ENCODE measurements at places on chromosomes 11 and 22.

DNA sequence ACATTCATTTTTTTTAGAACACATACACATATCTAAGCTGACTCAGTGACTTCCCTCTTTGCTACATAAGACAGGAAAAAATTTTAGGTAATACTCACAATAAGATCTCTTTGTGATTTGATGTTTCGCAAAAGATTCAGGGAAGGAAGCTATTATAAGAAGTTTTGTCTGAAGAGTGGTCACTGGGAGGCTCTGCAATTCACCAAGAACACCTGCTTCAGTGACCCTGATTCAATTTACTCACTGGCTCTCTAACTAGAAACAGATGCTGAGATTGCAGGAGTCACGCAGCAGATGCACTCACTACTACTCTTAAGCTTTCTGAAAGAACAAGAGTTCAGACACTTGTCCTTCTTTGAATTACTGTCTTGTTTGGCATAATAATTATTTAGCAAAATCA, 193.6 kb upstream of the DDI1 start:
- DNase-seq = no peak

GRCh38 chr11:102171101-102171500, 60.9 kb downstream of the YAP1 start:
- no peak for DNase-seq

DNA sequence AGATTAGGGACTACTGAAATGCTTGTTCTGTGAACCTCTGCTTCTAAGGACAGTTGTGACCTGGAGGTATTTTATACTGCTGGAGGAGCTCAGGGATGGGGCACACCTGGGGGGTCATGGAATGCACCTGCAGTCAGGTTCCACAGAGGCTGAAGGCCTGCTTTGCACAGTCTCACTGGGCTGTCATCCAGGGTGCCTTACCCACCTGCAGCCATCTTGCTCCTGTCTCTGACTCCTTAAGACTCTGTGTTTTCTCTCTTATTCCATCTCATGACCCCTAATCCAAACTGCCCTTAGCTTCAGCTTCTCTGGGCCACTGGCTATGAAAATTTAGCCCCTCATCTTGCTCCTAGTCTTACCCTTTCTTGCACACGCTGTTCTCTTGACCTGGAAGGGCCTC, 127.0 kb upstream of the SNX19 start:
- DNase-seq = no peak

DNA sequence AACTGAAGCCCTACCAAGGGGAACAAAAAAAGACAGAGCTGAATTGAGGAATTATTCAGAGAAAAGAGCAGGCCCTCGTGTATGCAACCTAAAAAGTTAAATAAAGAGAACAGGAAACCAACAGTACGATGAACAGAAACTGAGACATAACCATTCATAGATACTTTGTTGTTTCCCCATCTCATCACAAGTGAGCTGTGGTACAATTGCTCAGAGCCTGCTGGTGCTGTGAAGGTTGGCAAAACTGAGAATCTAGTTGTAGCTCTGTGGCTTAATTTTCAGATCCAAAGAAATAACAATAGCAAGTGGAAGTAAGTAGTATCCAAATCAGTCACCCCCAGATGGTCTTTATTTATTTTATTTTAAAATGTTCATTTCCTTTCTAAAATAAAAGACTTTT, 37.7 kb upstream of the BLID start:
- no peak for DNase-seq

DNA sequence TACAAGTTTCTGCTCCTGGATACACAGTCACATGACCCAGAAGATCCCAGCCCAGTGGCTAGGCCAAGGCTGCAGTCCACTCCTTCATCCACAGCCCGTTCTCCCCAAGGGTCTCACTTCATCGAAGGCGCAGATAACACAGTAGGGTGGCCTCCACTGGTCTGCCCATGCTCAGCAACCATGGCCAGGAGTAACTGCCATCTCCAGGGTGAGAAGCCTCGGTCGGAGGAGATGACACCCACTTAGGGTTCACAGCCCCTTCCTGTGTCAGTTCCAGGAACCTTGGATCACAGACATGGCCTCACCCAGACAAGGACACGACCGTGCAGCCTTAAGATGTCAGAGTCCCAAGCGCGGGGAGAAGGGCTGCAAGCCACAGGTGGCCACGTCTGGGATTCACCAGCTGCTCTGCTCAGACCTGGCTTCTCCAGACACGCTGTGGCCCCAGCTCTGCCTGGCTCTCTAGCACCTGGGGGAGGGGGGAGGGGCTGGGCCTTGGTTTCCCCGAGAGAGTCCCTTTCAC, 2.6 kb downstream of the BET1L start:
- no peak for DNase-seq

- no peak for DNase-seq
These were observed 92.5 kb upstream of the LDLRAD3 start for GRCh38 chr11:35851342-35851741.

DNA sequence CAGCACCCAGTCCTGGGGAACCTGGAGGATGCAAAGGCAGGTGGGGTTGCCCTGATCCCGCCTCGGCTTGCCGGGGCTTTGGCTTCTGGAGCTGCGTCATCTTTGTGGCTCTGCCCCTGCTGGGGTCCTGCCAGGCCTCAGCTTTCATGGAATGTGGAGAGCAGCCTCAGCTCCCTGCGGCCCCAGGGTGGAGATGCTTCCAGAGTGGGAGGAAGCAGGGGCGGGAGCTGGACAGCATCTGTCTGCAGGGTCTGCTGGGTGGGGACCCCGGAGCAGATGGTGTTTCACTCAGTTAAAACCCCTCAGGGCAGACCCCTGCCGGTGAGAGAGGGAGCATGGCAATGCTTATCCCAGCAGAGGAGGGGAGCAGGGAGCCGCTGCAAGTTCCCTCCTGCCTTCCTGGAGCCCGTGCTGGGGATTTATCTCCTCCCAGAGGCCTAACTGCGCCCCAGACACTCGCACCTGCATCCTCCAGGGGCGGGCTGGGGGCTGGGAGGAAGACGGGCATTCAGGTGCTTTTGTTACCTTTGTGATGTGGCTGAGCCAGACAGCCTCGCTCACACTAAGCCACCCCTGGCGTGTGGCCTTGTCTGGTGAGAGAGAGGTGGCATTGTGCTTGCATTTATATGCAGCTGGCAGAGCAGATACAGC, 15.7 kb downstream of the GRIK4 start:
- no peak for DNase-seq

GRCh38 chr11:1118755-1119603, 38.8 kb upstream of the MUC5AC start:
- DNase-seq = no peak

DNA sequence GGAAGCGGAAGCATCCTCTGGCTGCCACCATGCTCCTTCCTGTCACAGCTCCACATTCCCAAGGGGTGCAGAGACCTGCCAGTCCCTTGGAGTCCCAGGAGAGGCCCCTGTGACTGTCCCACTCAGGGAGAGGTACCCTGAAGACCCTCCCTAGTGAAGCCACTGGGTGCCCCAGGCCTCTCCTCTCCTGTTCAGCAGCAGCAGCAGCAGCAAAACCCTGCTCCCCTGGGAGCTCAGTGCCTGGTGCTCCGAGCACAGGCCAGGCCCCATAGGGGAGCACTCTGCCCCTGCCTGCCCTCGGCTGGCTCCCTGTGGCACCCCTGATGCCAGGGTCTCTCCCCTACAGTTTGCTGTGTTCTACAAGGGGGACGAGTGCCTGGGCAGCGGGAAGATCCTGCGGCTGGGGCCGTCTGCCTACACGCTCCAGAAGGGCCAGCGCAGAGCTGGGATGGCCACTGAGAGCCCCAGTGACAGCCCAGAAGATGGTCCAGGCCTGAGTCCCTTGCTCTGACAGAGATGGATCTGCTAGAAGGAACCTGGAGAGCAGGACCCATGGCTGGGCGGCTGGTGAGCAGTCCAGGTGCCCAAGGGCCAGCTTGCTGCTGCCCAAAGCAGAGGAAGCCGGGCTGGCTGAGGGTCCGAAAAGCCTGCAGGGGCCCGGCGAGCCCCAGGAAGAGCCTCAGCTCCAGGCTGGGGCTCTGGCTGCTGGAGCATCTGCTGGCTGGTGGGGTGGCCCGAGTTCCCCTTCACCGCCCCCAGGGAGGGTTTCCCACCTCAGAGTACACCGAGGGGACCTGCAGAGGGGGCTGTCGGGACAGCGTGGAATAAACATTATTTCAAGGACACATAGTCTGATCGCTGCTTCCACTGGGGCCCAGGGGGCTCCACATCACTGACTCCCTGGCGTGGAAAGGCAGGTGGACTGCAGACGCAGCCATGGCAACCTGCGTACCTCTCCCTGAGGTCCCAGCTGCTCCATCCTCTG, 21.3 kb downstream of the TRMU start:
- no peak for DNase-seq

- peak; percentile 63 for DNase-seq
These were observed 25.0 kb upstream of the TMPRSS4 start for GRCh38 chr11:118051611-118052461.

DNA sequence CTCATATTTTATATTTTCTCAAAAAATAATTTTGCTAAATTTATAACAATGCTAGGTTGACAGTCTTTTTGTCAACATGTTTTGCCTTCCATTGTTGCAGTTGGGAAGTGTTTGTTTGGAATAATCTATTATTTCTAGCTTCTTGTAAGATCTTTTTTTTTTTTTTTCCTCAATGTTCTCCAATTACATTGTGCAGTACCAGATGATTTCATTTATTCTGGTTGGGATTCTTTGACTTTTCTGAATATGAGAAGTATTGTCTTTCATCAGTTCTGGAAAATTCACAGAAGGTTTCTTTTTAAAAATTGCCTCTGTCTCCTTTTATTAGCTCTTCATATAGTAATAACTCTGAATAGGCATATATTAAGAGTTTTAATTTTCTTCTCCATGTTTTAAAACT, 245.4 kb downstream of the DYNC2H1 start:
- DNase-seq = no peak

DNA sequence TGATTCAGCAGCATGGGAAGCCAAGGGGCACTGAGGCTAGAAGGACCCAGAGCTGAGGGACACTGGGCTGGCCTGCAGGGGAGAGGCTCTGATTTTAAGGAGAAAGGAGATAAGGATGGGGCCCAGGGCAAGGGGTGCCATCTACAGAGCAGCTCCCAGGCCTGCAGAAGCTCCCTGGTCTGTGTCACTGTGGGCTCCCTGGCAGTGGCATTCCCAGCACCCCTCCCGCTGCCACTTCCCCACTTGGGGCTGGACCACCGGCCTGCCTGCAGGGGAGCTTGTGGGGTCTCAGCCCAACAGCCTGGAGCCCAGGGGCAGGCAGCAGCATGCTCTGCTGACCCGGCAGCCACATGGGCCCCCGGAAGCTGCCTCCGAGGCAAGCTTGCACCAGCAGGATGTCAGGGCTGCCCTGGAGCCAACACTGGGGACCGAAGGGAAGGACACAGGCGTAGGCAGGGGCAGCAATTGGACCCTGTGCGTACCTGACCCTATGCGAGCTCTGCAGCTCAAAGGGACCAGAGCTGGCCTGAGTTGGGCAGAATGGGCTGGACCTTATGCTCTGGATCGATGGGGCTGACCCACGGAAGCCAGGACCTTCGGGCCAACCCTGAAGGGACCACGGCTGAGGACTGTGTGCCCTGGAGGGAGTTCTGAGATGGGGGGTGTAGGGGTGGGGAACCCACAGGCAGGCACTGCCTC, 35.4 kb upstream of the WNT7B start:
- no peak for DNase-seq

DNA sequence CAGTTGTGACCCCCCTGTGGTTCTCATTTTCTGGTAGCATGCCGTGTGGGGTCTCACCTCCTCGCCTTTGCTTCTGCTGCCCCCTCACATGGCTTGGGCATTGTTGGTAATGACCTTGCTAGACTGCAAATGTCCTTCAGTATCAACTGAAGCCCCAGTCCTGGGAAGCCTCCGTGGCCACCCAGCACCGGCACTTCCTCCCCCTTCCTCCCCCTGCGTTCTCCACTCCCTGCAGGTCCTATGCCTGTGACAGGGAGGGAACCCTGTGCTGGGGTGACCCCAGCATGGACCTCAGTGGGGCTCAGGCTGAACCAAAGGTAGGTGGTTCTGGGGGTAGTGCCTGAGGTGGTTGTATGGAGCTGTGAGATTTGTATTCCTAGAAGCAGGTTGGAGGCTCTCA, 5.9 kb downstream of the ST3GAL4 start:
- DNase-seq = no peak

DNA sequence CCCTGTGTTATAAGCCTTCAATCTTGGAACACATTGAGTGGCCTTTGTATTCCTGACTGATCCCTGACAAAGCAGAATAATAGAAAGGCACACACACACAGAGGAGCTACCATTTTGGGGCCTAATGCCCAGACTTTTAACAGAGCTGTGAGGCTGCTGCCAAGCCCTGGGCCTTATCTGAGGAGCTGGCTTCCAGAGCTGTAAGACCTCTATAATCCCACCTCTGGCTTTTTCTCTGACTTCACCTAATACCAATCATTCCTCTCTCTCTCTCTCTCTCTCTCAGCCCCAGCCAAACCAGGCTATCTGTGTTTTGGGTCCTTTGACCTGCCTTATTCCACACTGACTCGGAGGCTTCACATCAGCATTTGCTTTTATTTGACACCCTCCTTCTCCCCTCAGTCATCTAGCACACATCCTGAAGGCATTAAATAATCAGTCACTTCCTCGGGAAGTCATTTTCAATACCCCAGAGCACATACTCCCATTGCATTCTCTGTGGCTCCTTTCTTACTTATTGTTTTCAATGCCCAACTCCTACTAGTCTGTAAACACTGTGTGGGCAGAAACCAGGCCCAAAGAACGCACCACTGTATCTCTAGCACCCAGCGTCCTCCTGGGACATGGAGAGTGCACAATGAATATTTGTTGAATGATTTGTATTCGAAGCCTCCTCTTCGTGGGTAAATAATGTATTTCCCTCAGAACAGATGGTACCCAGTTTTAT, 21.2 kb upstream of the TRIM44 start:
- DNase-seq = no peak

DNA sequence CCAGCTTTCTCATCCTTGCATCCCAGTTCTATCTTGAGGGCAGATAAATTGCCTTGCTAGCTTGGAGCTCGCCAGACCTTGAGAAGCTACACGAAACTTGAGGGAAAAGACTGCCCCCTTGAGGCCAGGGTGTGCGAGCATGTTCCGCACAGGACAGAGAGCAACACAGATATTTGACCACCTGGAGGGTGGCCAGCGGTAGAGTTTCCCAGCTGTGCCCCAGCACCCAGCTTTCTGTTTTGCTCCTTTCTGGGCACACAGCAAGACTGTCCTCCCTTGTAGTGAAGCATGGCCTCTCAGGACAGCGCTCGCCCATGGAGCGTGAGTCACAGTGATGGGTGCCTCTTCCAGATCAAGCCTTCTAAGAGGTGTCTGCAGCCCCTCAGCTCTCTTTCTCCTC, 23.5 kb downstream of the SPATA19 start:
- no peak for DNase-seq

- no peak for DNase-seq
These were observed 469 bp downstream of the ZBED5 start for GRCh38 chr11:10857459-10857708.

GRCh38 chr11:119100246-119100970, 1.2 kb downstream of the DPAGT1 start:
- DNase-seq = no peak

- no peak for DNase-seq
These were observed 497 bp upstream of the SSRP1 start for GRCh38 chr11:57336111-57336666.

Data from activated CD4-positive, alpha-beta T cell treated with anti-CD3 and anti-CD28 coated beads for 4 hours (primary cell).